ENCODE measurements at places on chromosomes 16 and 17. TPM values are rescaled to one million over a fixed set of nuclear protein-coding genes. Genes with fewer than 3 reads are reported as not detected.

Gene BTBD17
- total RNA-seq: not detected

Gene C16orf90
- total RNA-seq: not detected

Gene SHISA9
- total RNA-seq: under 0.01 TPM

Gene TOX3
- total RNA-seq: not detected

Gene RAP1GAP2
- total RNA-seq: 15.7 TPM

Gene PSME3
- total RNA-seq: 86.5 TPM

Gene ASPSCR1
- total RNA-seq: 18.7 TPM

Gene PROCA1
- under 0.01 TPM for total RNA-seq

Gene MYCBPAP
- total RNA-seq: under 0.01 TPM

Gene TMC8
- 0.21 TPM for total RNA-seq

Gene CD7
- not detected for total RNA-seq

Gene DNAH17
- under 0.01 TPM for total RNA-seq

Gene C16orf74
- total RNA-seq: 51.1 TPM

Gene TNFRSF17
- not detected for total RNA-seq
